ENCODE measurements at places on chromosomes 5 and 9. TPM values are rescaled to one million over a fixed set of nuclear protein-coding genes. Genes with fewer than 3 reads are reported as not detected.

SPAG8 gene
- total RNA-seq = not detected

DNA sequence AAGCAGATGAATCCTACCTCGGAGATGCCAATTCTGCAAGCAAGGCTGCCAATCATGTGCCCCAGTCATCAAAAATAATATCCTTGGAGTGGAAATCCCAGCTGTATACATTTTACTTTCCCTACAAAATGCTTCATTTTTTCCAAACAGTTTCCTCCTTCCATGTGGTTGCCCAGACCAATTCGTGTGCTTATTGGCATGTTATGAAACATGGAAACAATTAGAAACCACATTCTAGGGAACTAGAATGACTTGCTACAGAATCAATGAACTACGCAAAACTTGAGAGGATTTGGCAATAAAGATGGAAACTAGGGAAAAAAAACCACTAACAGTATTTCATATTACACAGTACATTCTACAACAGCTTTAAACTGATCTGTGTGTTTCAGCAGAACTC is 584.5 kb upstream of the DMAC1 start:
- no peak for DNase-seq
- no peaks in the 10 kb centered on the region for H3K36me3 ChIP-seq
- H3K27me3 ChIP-seq = no peaks in the 10 kb centered on the region
- H3K4me1 ChIP-seq = no peaks in the 10 kb centered on the region
- no peak overlapping the region for H3K27ac ChIP-seq

DNA sequence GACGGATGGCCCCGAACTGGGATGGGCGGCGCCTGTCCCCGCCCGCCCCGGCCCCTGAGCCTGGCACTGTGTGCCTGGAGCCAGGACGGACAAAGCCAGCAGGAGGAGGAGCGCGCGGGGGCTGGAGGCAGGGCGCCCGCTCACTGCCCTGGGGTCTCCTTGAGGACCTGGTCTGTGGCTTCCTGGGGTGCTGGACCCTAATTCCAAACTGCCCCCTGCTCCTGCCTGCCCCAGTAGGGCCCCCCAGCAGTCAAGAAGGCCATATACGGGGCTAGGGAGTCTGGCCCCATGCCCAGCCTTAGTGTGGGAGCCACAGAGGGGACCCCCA is 29.2 kb upstream of the RXRA start:
- H3K27ac ChIP-seq = no peak overlapping the region
- no peak for DNase-seq
- no peaks in the 10 kb centered on the region for H3K36me3 ChIP-seq
- no peak overlapping the region for H3K4me3 ChIP-seq
- peaks cover 46% of the 10 kb centered on the region for H3K27me3 ChIP-seq

DNA sequence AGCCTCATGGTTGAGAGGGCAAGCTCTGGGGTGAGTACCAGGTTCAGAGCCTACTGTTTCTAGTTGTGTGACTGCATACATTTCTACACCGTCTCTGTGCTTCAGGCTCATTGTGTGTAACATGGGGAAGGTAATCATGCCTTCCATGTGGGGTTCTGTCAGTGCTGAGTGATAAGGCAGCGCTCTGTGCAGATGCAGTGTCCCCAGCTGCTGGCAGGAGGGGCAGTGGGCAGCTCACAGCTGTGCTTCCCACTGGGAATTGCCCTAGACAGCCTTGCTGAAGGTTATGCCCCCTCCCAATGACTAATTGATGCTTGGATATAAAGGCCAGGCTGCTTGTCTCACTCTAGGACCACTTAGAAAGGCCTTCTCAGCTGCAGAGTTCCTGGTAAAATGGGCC is 121.8 kb upstream of the SAP30L start:
- no peak overlapping the region for H3K4me3 ChIP-seq
- H3K4me1 ChIP-seq = no peaks in the 10 kb centered on the region
- no peak overlapping the region for H3K27ac ChIP-seq
- no peaks in the 10 kb centered on the region for H3K36me3 ChIP-seq

DNAH5 gene
- total RNA-seq = not detected

DNA sequence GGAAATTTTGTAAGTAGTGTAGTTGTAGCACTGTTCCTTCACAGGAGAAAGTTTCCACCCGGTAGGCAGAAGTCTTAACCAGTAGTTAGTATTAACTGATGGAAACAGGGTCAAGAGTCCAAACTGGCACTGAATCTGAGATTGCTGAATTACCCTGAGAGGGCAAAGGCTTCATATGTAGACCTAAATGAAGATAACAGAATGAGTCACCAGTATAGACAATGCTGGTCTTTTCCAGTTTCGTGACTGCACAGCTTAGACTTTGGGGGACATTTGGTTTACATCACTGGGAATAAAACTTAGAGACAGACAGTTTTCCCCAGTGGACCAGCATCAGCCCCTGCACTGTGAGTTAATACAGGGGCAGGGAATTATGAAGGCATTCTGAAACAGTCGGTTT is 60.5 kb downstream of the PCSK5 start:
- H3K27me3 ChIP-seq = no peaks in the 10 kb centered on the region
- H3K4me3 ChIP-seq = no peak overlapping the region
- no peak for DNase-seq
- no peak overlapping the region for H3K27ac ChIP-seq
- H3K4me1 ChIP-seq = peaks cover 33% of the 10 kb centered on the region

OBP2B gene
- total RNA-seq = not detected

- no peak for DNase-seq
- no peaks in the 10 kb centered on the region for H3K36me3 ChIP-seq
- H3K4me3 ChIP-seq = no peak overlapping the region
- no peaks in the 10 kb centered on the region for H3K4me1 ChIP-seq
- H3K27me3 ChIP-seq = peaks cover 43% of the 10 kb centered on the region
- no peak overlapping the region for H3K27ac ChIP-seq
Observed at GRCh38 chr5:40080191-40080590, 599.5 kb upstream of the PTGER4 start.

NREP gene
- 14.2 TPM for total RNA-seq

FOXD4L6 gene
- total RNA-seq = not detected

SLC45A2 gene
- not detected for total RNA-seq

DNA sequence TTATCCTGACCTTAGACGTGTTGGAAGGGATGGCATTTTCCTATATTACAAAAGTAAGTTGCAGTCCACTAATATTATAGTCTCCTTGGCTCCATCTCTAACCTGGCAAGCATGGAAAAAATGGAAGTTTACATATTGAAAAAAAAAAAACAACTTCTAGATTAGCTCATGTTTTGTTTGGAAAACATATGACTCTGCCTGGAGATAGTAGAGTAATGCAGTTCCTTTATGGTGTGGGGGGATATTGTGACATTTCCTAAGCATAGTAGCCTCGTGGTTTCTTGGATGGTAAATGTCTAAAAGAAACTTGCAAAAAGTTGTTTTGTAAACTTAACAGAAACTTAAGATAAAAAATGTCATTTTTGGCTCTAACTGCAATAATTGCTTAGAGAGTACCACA is 244.4 kb upstream of the FBXL7 start:
- no peaks in the 10 kb centered on the region for H3K27me3 ChIP-seq
- H3K4me3 ChIP-seq = no peak overlapping the region
- H3K36me3 ChIP-seq = no peaks in the 10 kb centered on the region
- H3K27ac ChIP-seq = no peak overlapping the region
